ENCODE measurements at places on chromosomes 12 and 14.

DNA sequence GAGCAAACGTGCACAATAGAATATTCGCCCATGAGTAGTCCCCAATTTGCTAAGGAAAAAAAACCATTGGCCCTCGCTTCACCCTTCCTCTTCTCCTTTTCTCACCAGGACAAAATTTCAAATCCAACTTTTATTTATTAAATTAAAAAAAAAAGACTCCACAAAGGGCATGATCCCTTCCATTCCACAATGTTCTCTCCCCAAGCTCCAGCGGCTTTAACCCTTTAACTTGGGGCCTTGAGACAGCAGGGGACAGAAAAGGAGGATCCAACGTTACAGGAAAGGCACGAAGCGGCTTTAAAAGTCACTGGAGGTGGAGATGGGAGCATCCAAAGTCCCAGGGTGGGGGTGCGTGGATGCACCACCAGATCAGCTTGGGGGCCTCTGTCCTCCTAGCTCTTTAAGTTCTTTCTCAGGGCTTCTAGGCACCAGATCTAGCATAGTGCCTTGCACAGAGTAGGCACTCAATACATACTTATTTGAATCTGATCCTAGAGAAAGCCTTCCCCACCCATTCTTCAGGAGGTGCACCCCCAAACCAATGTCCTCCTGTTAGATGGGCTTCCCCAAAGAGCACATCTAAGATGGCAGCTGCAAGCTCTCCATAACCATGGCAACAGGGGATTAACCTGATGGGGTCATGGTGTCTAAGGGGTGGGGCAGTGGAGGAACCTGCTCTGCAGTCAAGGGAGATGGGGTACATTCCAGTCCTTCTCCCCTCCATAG lies 5.2 kb upstream of the AAAS start:
- DNase-seq: no peak

GRCh38 chr14:41634286-41634685 lies 27.6 kb downstream of the LRFN5 start:
- no peak for DNase-seq

DNA sequence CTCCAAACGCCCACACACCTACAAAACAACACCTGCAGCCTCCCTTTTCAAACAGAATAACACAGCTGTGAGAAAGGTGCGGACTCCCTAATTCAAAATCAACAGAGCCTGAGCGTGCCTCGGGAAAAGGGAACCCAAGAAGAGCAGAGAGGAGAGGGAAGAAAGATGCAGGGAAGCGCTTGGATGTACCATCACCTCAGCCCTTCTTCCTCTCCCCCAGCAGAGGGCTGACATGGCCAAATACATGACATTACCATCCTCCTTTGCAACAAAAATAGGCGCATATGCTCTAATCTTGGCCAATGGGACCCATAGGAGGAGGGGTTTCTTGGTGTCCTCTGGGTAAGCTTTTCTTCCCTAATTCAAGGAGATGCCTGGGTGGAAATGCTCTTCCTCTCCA lies 78.0 kb downstream of the CPSF2 start:
- DNase-seq: no peak

GRCh38 chr12:122116707-122117535 lies 38.4 kb downstream of the MLXIP start:
- DNase-seq: no peak
